IgD-negative memory B cell (primary cell): ENCODE measurements at places on chromosomes 5 and 9. TPM values are rescaled to one million over a fixed set of nuclear protein-coding genes. Genes with fewer than 3 reads are reported as not detected.

The TOMM5 gene
- 166 TPM for polyA plus RNA-seq

The LSM11 gene
- polyA plus RNA-seq: 0.64 TPM

The ANKRD34B gene
- polyA plus RNA-seq: not detected

The PRLR gene
- polyA plus RNA-seq: not detected

The ARL14EPL gene
- polyA plus RNA-seq: 0.69 TPM

The ADGRD2 gene
- polyA plus RNA-seq: not detected

The CYLC2 gene
- polyA plus RNA-seq: not detected

The FOXE1 gene
- polyA plus RNA-seq: not detected

The CAVIN4 gene
- not detected for polyA plus RNA-seq

The NKD2 gene
- not detected for polyA plus RNA-seq

The FOXD4 gene
- polyA plus RNA-seq: not detected

The RXFP3 gene
- not detected for polyA plus RNA-seq

The FNIP1 gene
- polyA plus RNA-seq: 21.9 TPM

The RECK gene
- 5.3 TPM for polyA plus RNA-seq

The TAS2R1 gene
- not detected for polyA plus RNA-seq

The SPDL1 gene
- polyA plus RNA-seq: 7.9 TPM

The PPIC gene
- not detected for polyA plus RNA-seq

The BAG1 gene
- polyA plus RNA-seq: 89.3 TPM

The SH3GL2 gene
- polyA plus RNA-seq: not detected

The TNIP1 gene
- polyA plus RNA-seq: 78.3 TPM

The DIRAS2 gene
- polyA plus RNA-seq: not detected

The RGP1 gene
- polyA plus RNA-seq: 7.2 TPM

The C5orf58 gene
- not detected for polyA plus RNA-seq

The ZNF658 gene
- 2.9 TPM for polyA plus RNA-seq

The QRFP gene
- polyA plus RNA-seq: not detected

The DBH gene
- polyA plus RNA-seq: not detected

The STPG3 gene
- polyA plus RNA-seq: not detected

The SHOC1 gene
- polyA plus RNA-seq: not detected

The FABP6 gene
- polyA plus RNA-seq: not detected

The LIX1 gene
- 0.10 TPM for polyA plus RNA-seq

The LCN15 gene
- not detected for polyA plus RNA-seq

The SLC1A1 gene
- polyA plus RNA-seq: not detected

The LRRC19 gene
- not detected for polyA plus RNA-seq

The HTR4 gene
- not detected for polyA plus RNA-seq

The RANBP3L gene
- polyA plus RNA-seq: not detected

The PCDHA13 gene
- polyA plus RNA-seq: not detected

The AGXT2 gene
- polyA plus RNA-seq: not detected

The IL31RA gene
- polyA plus RNA-seq: not detected

The SPATA24 gene
- polyA plus RNA-seq: 4.7 TPM

The SLC34A1 gene
- not detected for polyA plus RNA-seq

The TSLP gene
- polyA plus RNA-seq: not detected
